Epithelial cell of esophagus (primary cell): ENCODE measurements at places on chromosomes 12 and 14.

- peak; percentile 40 for DNase-seq
Measured at GRCh38 chr12:48105321-48105866, 485 bp downstream of the SENP1 start.

DNA sequence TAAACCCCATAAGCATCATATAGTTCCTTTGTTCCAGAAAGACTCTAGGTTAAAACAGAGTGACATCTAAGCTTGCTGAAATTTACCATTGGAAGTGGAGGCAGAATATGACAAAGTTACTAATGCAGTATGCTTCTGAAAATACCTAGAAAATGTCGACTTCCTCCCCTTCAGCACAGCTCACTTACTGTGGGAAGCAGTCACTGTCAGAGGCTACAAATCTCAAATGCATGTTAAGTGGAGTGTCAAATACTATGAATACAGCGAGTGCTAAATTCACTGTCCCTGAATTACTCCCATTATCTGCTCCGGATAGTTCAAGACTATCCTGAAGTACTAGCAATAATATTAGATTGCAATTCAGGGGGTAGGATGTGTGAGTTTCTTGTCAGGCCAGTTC lies 1454.6 kb downstream of the AACS start:
- no peak for DNase-seq

DNA sequence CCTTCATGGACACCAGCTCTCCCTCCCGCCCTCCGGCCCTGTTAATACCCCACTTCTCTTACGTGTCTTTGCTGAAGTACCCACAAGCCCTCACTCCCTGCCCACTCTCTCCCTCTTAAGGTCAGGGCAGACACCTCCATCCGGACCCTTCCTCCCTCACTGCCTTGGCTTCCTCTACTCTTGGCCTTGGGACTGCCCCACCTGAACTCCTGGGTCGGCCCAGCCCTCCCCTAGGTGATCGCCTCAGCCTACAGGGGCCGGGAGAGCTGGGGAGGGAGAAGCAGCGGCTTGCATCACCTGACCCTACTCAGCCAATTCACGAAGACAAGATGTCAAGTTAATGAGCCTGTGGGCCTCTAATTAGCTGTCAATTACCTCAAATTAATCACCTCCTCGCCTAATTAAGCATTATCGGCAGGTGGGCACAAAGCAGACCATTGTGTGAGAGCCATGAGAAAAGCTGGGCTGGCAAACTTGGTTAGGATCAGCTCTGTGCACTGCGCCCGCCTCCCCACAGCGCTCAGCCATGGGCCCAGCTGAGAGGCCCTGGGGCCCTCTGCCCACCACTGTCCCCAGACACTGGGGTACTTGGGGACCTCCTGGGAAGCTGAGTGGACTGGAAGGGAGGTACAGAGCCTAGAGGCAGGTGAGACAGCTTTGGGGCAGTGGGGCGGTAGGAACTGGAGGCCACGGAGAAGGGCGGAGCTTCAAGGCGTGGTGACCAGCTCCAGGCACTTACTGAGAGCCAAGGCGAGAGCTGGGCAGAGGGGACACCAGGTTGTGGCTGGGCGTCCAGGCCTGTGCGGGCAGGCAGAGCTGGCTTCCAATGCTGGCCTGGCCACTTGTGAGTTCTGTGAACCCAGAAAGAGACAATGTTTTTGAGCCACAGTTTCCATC lies 25.1 kb upstream of the VSX2 start:
- DNase-seq = no peak

DNA sequence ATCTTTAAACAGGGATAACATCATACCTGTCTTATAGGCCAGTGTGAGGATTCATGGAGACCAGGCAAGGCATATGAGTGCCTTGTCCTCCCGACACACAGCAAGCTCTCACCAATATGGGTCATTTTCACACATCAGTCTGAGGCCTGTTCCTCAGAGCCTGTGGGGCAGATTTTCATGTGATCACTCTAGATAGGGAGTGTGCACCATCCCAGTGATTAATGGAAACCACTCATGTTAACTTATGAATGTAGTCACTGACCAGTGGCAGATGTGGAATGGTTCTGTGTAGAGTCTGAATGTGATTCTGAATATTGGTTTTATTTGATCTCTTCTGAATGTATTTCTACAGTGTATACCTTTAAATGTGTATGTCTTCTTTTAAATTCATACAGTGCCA lies 219.7 kb upstream of the SFSWAP start:
- no peak for DNase-seq

DNA sequence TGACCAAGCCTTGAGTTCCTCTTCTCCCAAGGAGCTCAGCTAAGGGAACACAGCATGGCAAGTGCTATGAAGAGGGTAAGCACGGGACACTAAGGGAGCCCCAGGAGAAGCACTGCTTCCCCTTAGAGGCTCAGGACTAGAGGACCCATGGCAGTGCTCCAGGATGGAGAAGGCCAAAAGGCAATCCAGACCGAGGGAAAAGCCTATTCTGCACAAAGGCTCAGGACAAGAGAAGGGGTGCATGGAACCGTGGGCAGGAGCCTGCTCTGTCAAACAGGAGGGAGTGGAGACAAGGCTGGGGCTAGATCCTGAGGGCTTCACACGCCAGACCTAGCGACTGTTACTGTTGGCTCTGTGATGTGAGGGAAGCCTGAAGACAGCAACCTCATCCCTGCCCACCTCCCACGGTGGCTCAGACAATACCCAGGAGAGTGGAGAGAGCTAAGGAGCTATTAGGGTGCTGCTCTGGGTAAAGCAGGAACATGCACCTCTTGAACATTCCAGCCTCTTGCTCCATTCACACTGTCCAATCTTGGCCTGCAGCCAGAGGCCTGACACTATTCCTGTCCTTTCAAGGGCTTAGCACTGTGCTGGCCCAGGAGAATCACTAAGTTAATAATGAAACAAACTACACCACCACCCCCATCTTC lies 24.2 kb downstream of the OTUB2 start:
- no peak for DNase-seq

DNA sequence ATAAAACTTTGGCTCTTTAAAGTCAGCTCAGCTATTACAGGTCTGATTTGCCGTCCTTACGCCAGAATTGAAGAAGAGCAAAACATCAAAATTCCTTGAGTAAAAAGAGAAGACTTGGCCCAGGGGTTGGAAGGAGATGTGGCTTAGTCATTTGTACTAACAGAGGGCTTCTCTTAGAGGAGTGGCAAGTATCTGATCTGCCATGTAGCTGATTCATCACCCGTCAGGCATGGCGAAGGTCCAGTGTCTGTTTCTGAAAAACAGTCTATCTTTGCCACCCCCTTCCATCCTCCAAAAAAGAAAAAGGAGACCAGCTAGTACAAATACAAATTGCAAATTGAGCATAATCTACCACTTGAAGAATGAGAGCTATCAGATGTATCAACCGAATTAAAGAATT lies 91.9 kb downstream of the RAD52 start:
- peak; percentile 87 for DNase-seq

DNA sequence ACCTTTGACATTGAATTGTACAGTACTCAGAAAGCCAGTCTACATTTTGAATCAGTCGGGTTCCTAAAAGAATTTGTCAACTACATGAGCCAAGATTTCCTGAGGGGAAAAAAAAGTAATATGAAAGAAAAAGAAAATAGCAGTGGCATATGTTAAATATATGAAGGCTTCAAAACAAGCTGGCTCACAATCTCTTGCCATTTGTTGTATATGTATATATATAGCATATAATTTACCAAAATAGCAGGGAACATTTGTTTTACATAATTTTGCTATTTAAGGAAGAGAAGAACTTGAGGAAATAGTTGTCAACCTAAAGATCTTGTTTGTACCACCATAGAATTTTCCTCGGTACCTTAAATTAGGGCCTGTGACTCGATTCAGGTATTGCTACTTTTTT lies 16.9 kb downstream of the SVOP start:
- no peak for DNase-seq
